LHCN-M2 (cell line): ENCODE measurements at places on chromosomes 12 and 14. TPM values are rescaled to one million over a fixed set of nuclear protein-coding genes. Genes with fewer than 3 reads are reported as not detected.

DNA sequence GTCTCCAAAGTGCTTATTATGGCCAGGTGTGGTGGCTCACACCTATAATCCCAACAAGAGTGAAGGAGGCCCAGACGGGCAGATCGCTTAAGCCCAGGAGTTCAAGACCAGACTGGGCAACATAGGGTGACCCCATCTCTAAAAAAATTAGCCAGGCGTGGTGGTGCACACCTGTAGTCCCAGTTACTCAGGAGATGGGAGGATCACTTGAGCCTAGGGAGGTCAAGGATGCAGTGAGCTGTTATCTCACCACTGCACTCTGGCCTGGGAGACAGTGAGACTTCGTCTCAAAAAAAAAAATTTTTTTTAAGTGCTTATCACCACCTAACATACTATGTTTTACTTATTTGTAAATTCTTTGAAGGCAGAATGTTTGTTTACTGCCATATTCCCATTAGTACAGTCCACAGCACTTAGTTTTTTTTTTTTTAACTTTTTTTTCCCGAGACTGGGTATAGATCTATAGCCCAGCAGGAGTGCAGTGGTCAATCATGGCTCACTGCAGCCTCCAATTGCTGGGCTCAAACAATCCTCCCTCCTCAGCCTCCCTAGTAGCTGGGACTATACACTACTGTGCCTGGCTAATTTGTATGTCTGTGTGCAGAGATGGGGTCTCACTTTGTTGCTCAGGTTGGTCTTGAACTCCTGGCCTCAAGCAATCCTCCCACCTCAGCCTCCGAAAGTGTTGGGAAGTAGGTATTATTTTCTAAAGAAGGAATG is 4.7 kb upstream of the KANSL2 start:
- no peak for DNase-seq

INSM2 gene
- total RNA-seq = 0.06 TPM in 1 of 2 replicates, not detected in the other

GRCh38 chr14:19947413-19948090 is 16.8 kb downstream of the OR4K1 start:
- DNase-seq = peak; percentile 8

GRCh38 chr14:53295985-53296582 is 143.0 kb upstream of the DDHD1 start:
- DNase-seq = peak; percentile 38

DNA sequence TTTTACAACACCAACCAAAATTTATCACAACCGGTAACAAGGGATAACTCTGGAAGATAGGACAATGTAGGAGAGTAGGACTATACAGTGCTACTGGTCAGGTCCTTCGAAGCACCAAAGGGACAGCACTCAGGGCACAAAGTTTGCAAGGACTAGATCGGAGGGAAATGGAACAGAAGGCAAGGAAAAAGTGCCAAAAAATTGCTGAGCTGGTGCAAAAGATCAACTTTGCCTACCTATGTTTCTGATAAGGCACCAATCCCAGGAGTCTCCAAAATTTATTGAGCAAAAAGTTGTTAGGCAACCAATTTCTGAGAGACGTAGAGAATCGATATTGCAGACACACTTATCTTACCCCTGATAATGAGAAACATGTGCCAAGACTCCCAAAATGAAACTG is 160.0 kb upstream of the PLEKHA5 start:
- no peak for DNase-seq

GRCh38 chr12:43306066-43306465 is 245.9 kb downstream of the ADAMTS20 start:
- DNase-seq = peak; percentile 94

DNA sequence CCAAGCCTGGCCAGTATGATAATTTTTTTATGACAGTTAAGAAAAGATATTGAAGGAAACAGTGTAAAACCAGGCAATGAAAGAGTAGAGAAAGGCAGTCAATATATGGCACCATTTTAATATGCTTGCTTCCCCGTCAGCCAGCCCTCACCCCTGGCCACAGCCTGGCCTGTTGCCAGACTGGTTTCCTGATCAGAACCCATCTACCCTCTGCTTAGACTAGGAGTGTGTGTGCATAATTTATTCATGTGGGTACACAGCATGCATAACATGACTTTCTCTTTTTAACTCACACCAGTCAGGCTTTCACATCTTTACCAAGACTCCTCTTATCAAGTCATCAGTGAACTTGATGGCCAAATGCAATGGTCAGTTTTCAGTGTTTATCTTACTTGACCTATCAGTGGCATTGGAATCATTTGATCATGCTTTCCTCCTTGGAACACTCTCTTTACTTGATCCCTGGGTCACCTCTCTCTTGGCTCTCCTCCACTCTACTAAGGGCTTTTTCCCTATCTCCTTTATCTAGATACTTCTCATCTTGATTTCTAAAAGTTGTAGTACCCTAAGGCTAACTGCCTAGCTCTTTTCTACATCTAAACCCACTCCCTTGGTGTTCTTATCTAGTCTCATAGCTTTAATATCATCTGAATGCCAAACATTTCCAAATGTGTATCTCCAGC is 10.0 kb upstream of the GPR19 start:
- no peak for DNase-seq

DNA sequence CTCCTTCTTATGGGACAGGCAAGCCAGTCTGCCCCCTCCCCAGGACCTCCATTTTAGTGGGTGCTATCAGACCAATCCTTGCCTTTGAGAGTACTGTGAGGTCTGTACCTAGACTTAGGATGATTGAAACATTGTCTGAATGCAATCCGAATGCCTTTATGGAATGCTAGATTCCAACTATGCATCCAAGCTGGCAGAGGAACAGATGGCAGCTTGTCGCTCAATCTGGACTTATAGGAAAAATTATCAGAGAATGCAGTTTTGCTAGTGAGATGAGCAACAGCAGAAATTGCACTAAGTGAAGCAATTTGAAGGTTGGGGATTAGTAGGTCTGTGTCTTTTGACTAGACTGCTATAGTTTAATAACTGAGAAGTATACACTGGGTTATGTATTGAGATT is 109.1 kb downstream of the DYRK2 start:
- no peak for DNase-seq

HOXC13 gene
- 9.1 and 9.4 TPM in 2 replicates for total RNA-seq

TAS2R14 gene
- total RNA-seq = 1.7 and 1.8 TPM in 2 replicates

SSPN gene
- total RNA-seq = 9.0 and 12.8 TPM in 2 replicates

- DNase-seq = no peak
Observed at GRCh38 chr12:75471902-75472890, 8.4 kb upstream of the GLIPR1 start.

GRCh38 chr12:6608592-6609281 is 1.6 kb upstream of the CHD4 start:
- no peak for DNase-seq

DNA sequence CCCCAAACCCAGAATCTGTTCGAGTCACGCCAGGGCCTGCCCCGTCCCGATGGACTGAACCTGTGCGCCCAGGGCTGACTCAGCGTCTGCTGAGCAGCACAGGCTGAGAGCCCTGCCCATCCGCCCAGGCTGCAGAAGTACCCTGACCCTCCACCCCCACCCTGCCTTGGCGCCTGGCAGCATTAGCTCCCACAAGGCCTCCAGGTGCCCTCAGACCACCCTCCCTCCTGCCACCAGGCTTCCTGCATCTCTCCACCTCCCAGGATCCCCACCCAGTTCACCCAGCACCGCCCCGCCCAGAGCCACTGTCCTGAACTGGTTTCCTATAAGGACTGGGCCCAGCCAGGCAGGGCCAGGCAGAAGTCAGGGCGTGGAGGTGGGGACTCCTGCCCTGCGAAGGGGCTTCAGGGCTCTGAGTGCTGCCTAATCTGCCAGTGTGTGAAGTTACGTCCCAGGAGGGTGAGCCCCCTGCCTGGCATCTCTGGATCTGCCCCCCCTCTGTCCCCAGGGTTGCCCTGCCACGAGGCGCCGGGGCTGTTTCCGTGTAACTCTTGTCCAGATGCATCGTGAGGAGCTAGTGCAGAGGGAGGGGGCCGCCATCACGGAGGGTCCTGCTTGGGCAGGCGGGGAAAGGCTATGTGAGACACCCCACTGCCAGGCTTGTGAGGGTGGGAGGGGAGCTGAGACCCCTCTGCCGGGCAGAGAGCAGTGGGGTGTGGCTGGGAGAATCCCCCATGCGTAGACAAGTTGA is 9.1 kb downstream of the ADSS1 start:
- no peak for DNase-seq

NKX2-1 gene
- not detected in 2 replicates for total RNA-seq

TMEM132D gene
- not detected in 2 replicates for total RNA-seq

DNA sequence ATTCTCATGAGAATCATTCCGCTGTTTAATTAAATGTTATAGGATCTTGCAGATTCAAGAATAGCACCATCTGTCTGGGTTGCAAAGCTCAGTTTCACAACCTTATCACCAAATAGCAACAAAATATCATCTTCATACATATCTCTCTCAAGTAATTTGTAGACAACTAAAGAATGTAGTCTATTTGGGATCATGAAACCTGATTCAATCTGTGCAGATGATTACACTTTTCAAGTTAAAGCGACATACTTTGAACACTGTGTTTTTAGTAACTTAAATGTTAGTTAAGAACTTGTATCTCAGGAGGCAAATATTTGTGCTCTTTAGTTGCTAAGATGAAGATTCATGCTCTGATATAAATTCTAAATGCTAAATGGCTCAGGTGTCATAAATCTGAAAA is 14.8 kb downstream of the MED13L start:
- DNase-seq = no peak

DNA sequence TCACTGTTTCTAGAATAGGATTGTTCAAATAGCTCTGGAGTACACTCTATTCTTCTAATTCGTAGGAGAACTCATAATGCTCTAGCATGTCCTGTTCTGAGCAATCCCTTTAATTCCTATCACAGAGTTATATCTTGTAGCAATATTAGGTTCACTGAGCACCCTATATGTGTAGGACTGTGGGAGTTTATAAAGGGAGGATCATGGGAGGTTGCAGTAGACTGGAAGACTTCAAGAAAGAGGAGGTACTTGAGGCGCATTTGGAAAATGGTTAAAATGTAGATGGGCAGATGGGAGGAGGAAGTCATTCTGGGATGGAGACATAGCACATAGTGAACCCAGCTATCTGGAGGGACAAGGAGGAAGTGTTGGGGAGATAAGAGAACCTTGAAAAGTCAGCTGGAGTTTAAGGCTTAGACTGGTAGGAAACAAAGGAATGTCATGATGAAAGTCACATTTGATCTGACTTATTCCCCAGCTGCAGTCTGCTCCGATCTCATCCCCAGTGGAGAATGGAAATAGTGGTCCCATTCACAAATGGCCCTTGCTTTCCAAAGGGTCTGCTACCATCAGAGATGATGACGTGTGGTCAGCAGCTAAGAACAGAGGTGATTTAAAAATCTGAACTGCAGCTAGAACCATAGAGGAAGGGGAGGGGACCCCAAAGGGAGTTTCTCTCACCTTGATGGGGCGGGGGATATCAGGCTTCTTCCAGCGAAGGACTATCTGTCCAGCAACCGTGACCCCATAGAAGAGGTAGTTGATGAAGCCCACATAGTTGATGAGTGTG is 10.1 kb upstream of the CEBPE start:
- DNase-seq = no peak
